CD4-positive, alpha-beta T cell treated with Interleukin-12 subunit alpha and Interleukin-12 subunit beta, for 1 hour (primary cell): ENCODE measurements at places on chromosomes 7 and 10.

DNA sequence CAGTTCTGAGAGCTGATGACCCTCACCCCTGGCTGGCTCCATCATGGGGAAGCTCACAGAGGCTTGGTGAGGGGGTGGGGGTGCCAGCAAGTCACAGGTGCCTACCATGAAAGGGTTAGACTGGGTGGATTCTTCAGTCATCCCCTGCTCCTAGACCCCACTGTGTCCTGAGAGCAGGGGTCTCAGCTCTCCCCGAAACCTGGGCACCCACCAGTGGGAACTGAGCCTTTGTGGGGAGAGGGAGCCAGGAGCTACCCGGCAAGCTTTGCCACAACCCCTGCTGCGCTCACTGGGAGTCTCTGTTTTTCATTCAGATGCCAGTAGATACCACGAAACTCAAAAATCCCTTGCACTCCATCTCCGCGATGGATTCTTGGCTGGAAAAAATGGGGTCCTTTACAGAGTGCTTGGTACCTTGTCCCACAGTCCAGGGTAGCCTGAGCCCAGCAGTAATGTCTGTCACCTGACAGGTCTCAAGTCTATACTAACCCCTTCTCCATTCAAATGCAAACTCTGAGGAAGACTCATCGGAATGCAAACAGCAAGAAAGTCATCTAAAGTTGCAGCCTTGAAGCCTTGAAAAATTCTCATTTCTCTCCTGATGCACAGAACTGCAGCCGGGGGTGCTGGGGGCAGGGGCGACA lies 48.9 kb upstream of the ENO4 start:
- DNase-seq = no peak

DNA sequence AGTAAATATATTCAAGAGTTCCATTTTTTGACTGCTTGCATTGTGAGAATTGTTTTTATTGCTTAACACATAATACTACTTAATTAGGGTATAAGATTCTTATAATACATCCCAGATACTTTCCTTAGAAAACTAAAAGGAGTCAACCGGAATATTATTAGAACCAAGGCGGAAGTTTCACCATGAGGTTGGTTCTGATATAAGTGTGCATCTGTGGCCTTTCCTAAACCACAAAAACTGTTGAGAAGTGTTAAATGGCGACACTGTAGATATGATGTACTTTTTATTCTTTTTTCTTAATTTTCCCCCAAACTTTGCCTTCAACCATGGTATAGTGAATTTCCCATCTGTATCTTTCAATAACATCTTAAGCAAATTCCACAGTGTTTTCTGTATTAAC lies 32.3 kb upstream of the INHBA start:
- DNase-seq = no peak

DNA sequence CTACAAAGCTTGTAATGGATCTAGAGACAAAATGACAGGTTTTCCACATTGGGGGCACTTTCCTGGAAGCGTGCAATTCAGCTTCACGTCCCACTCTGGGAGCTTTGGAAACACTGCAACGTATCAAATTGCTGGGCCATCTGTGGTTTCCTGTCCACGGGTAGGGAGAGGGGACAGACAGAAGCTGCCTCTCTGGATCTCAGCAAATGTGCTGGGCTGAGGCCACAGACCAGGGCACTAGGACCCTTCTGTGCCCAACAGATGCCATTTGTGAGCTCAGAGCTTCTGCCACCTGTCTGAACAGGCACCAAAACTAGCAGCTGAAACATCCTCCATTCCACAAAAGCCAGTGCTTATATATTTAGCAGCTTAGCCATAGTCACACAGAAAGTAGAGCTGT lies 40.9 kb upstream of the FRMD4A start:
- no peak for DNase-seq

DNA sequence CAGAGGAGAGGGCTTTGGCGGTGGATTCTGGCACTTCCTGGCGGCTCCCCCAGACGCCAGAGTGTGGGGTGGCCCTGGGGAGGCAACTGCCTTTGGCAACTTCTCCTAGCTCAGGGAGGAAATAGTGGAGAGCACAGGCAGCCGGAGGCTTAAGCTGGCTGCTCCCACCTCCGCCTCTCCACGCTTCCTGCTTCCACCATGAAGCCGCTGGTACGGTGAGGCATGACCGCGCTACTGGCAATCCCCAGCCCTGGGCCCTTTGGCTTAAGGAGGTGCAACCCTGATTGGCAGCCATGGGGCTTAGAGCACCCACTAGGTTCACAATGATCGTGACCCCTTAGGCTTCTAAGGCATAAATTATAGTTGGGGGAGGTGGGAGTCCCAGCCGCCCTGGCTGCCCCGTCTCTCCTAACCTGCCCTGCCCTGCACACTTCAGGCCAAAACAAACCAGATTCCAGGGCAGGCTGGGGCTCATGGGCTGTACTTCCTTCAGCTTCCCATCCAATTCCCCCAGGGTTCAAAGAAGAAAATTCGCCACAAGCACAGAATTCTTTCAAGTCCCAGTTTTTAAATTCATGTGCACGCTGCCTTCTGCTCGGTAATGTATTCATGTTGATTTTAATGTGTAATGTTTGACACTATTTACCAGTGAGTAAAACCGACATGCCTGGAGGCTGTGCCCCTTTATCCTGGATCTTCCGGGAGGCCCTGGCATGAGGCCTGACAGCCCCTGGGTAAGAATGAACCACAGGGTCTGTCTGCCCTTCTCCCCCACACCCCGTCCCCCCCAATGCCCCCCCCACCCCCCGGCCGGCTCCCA lies 90.7 kb upstream of the LRRC4 start:
- DNase-seq = no peak

DNA sequence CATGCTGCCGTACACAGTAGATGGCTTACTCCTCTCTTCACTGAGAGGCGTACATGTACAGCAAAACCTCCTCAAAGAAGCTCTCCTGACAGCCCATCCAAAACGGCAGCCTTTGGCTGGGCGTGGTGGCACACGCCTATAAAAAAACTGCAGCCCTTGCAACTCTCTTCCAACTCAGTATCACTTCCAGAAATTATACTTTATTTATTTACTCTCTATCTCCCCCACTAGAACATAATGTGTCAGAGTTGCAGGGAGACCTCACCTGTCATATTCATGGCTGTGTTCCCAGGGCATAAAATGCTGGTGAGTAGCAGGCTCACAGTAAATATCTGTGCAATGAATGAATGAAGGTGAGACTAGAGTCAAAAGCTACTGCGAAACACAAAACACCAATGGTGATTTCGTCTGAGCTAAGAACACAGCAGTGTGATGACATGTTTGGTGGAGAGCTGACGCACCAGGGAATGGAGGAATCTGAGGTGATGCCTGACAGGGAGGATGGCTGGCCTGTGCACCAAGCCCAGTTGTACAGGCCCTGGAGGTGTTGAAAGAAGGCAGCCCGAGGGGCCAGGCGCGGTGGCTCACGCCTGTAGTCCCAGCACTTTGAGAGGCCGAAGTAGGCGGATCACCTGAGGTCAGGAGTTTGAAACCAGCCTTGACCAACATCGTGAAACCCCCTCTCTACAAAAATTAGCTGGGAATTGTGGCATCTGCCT lies 55.3 kb downstream of the COBL start:
- no peak for DNase-seq

DNA sequence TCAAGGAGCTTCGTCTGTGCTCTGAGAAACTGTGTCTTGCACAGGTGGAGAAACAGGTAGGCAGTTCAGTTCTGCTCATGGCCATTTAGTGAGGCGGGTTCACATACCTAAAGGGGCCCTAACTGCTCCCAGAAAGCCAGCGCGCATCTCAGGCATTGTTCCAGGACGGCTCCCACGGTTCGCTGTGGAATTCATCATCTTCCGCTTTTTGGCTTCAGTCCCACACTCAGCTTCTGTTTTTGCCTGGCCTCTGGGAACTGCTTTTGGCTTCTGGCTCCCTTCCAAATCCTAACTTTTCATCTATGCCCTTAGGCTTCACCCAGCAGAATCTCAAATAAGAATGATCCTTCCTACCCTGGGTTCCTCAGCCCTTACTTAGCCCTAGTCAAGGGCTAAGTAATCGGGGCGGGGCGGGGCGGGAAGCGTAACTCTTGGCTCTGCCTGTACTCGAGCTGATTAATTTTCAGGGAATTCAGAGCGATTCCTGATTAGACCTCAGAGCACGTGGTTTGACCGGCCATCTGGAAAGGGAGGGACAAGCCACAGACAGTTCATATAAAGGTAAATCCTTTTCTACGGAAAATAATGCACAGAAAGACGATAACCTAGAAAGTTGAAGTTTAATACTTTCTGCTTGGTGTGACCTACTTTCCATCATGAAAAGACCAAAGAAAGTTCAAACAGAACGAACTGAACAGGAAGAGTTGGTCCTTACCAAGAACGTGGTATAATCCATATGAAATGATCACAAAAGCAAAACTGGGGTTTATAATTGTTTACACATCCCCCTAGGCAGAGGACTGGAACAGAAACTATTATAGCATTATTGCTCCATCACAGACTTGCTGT lies 105.7 kb downstream of the ST8SIA6 start:
- no peak for DNase-seq

DNA sequence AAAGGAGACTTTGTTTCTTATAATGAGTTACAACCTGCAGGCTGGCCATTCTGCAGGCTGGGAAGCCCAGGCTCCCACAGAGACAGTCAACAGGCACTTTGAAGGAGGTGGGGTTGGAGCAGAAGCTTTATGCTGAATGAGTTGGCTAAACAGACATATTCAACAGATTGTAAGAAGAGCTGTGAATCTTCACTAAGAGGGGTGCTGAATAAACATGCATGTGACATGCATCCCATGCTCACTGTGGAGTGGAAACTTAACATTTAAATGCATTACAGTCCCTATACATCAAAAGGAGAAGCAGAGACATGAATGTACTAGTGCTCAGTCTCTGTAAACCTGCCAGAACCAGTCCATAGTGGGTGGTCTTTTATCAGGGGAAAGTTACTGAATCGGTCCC lies 1.4 kb upstream of the CFAP69 start:
- no peak for DNase-seq

DNA sequence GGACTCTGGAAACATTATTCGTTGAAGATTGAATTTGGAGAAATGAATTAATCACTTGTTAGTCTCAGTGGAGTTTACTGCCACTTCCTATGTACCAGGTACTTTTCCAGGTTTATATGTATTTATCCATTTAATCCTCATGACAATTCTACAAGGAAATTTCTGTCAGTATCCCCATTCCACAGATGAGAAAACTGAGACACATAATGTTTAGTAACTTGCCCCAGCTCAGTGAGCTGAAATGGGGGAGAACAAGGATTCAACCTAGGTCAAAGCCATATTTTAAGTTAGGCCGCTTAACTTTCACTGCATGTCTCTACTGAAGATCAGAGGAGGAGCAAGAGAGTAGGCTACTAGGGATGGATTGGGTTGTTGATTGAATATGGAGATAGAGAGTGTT lies 4.6 kb upstream of the SCIN start:
- no peak for DNase-seq

DNA sequence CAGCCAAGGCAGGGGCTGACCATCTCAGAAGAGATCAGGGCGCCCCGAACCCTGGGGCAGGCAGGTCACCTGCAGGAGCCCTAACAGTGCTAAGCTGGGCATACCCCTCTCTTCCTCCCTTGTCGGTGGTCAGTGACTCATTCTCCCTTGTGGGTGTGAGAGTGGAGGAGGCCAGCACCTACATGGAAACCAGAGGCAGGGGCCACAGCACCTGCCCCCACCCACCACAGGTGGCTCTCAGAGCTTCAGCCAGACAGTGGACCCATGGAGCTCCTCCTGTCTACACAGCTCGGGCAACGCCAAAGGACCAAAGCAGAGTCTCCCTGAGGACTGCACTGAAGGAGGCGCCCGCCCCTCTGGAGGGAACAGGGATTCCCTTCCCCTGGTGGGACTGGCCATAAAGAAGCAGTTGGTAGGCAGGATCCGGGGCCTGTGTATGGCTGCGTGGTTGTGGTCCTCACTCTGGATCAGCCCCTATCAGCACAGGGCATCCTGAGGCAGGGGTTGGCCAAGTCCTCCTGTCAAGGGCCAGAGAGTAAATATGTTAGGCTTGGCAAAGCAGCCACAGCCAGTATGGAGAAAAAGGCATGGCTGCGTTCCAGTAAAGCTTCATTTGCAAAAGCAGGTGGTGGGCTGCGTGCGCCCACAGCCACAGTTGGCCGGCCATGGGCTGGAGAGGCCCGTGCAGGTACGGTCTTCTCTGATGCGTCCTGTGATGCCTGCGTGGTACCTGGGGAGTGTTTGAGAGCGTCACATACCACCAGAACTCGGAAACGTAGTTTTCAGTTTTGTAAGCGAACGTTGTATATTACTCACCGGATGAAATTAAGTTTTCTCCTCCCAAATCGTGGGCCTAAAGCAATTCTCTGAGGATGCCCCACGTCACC lies 198.2 kb downstream of the EBF3 start:
- DNase-seq = no peak

GRCh38 chr10:86545101-86545500 lies 23.5 kb upstream of the WAPL start:
- no peak for DNase-seq

DNA sequence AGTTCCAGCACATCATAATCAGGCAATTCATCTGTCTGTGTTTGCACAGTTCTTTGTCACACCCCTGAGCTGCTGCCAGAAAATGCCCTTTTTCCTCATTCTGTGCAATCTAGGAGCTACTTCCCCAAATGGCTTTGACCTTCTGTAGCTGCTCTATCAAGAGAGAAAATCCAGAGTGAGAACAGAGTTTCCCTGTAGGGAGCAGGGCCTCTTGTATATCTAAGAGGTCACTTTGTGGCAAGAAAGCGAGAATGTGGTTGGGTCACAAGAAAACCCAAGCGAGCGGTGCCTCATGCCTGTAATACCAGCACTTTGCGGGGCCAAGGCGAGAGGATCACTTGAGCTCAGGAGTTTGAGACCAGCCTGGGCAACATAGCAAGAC lies 24.3 kb downstream of the SLC29A3 start:
- DNase-seq = no peak

GRCh38 chr7:47957156-47957555 lies 8.9 kb upstream of the PKD1L1 start:
- no peak for DNase-seq

GRCh38 chr7:157700231-157701005 lies 363.6 kb downstream of the DNAJB6 start:
- DNase-seq = no peak

- no peak for DNase-seq
Observed at GRCh38 chr10:113060201-113061053, 110.4 kb downstream of the TCF7L2 start.
